ENCODE measurements at places on chromosomes 16 and 17. TPM values are rescaled to one million over a fixed set of nuclear protein-coding genes. Genes with fewer than 3 reads are reported as not detected.

Gene ATP2C2
- not detected for total RNA-seq

Gene ST6GALNAC1
- total RNA-seq: not detected

Gene KRT15
- 2.9 TPM for total RNA-seq

Gene ACSM2A
- not detected for total RNA-seq

All from smooth muscle cell of trachea (primary cell).